ENCODE measurements at places on chromosomes 13 and 19.

DNA sequence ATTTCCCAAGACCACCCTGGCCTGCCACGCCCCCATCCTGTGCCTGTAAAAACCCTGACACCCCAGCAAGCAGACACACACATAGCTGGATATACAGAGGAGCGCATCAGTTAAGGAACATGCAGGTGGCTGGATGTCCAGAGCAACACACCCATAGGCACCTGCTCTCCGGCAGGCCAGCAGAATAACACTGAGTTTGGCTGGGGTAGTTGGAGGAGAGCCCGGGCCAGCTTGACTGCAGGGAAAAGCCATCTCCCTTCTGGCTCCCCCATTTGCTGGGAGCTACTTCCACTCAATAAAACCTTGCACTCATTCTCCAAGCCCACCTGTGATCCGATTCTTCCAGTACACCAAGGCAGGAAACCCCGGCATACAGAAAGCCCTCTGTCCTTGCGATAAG lies 8.9 kb downstream of the RASL11A start:
- no peak for DNase-seq

DNA sequence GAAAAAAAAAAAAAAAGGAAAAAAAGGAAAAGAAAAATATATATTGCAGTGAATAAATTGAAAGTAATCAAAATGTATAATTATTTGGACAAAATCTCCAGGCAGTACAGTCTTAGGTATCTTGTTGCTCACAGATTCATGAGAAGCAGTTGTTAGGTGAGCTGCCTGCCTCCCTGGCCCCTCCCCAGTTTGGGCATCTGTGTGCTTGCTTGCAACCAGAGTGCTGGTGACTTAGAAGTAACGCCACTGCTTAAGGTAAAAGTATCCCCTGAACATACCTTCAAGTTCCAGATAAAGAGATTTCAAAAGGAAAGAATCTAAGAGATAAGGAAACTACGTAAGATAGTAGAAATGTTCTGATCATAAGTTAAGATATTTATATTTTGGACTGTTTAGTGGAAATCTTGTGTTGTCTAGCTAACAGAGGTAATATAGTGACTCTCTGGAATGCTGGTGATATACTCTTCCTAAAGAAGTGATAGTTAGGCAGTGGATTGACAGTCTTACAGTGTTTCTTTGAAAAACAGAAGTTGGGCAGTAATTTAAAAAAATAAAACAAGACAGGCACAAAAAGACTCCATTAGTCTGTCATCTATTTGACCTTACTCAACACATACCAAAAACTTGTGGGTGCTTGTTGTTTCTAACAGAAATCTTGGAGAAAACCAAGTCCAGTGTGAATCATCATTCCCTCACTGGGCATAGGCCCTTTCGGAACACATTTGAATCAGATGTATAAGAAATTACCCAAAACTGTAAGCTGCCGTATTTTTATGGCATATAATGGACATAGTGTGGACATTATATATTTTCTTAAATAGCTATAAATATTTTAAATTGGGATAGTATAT lies 38.3 kb upstream of the KCTD4 start:
- no peak for DNase-seq

- DNase-seq: no peak
These were observed 12.6 kb downstream of the LSM4 start for GRCh38 chr19:18310118-18310909.

GRCh38 chr13:27570906-27571305 lies 49.4 kb downstream of the LNX2 start:
- DNase-seq: no peak

DNA sequence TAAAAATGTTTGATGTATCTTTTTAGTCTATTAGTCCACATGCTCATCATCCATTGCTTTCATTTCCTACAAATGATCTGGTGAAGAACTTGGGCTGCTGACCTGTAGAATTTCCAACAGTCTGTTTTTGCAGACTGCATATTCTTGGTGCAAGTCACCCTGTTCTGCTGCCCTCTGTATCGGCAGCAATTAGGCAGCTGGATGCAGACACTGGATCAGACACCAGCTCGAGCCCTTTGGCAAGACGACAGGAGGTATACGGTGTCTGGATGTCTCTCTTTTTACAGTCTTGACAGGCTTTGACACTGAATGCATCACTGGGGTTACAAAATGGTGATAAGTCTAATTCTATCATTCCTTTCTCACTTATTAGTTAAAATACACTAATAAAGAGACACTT lies 21.8 kb downstream of the MTRF1 start:
- no peak for DNase-seq

GRCh38 chr19:45955905-45956608 lies 17.6 kb downstream of the NOVA2 start:
- DNase-seq: no peak

DNA sequence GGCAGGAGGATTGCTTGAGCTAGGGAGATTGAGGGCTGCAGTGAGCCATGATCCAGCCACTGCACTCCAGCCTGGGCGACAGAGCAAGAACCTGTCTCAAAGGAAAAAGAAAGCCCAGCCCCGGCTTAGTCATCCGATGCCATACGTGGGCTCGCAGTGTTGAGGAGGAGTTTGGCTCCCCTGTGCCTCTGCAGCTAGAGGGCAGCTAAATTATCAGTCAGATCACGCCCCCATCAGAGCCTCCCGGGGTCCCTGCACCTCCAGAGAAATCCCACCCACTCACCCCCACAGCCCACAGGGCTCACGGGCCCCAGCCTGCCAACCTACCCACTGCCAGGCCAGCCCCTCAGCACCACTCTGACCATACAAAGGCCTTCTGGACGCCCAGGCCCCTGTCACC lies 27.6 kb downstream of the MAU2 start:
- DNase-seq: no peak

GRCh38 chr19:50556282-50557008 lies 11.8 kb downstream of the LRRC4B start:
- peak; percentile 49 for DNase-seq

GRCh38 chr19:632579-633067 lies 714 bp downstream of the POLRMT start:
- DNase-seq: no peak
